Eye (tissue), 1 donor: ENCODE measurements at places on chromosomes 1 and 21.

- DNase-seq, result no peak
Observed at GRCh38 chr1:67886076-67886475, 52.8 kb upstream of the GNG12 start.

DNA sequence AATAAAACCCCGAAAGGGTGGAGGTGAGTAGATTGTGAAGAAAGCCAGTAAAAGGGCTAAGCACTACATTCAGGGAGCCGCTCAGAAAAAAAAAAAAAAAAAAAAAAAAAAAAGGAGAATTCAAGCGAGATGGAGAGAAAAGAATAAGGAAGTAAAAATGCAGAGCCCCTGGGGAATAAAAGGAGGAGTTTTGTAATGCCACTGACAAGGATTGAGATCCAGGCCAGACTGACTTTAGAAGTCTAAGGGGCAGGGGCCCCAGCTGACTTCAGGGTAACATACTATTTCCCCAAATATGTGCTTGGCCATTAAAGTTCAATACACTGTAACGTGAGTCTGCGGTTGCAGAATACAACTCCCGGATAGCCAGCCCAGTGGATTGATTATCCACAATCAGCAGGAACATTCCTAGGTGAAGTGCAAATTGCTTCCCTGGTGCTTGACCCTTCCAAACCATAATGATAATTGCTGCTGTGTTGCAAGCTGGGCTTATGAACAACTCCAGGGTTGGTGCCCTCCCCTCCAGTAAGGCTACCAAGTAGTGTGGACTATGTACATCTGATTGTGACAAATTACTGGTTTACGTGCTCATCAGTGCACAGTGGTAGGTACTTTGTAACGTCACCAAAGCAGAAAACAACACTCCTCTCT, 30.7 kb upstream of the RRP15 start:
- DNase-seq, result peak; percentile 17

GRCh38 chr1:76868154-76868882, 1.0 kb downstream of the ST6GALNAC5 start:
- peak; percentile 88 for DNase-seq

DNA sequence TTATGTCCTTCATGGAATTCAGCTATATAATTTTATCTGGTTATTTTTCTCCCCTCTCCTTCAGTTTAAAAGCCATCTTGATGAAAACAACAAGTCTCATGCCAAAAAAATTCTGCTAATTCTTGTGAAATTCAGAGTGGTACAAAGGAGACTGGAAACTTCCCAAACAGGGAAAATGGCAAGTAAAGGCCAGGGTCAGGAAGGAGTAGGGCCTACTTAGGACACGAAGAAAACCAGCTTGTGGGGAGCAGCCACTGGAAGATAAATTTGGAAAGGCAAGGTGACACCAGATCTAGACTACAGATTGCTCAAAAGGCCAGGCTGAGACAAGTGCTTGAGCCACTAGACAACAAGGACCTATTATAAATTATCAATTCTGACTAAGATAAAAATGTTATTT, 6.4 kb downstream of the TSTD1 start:
- DNase-seq, result no peak

DNA sequence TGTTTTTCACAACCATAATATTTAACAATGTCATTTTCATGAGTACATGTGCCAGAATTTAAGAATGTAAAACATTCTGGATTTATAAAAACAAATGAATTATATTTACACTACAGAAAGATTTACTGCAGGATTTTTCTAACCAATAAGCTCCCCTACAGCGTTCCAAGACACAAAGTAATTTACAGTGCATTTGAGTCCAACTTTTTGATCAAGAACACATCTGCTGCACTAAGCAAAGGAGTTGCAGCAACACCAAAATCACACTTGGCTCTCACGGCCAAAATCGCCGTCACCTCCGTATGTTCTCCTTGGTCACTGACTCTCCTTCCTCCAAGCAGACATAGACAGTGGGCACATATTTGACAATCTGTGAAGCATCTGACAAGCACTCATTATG, 7.7 kb downstream of the VPS26C start:
- no peak for DNase-seq

GRCh38 chr21:31875496-31876015, 2.7 kb downstream of the HUNK start:
- peak; percentile 66 for DNase-seq

DNA sequence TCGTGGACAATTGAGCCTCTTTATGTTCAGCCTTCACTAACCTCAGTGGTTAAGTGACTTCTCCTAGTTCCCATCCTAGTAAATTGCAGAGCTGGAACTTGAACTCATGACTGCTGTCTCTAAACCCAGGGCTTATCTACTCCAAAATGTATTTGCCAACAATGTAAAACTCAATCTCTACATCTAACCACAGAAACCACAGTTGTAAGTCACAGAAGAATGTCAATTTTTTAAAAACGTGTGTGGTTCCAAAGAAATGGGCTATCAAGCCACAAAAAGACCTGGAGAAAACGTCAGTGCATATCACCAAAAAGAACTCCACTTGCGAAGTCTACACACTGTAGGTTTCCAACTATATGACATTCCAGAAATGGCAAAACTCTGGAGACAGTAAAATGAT, 172.6 kb upstream of the HMCN1 start:
- no peak for DNase-seq

DNA sequence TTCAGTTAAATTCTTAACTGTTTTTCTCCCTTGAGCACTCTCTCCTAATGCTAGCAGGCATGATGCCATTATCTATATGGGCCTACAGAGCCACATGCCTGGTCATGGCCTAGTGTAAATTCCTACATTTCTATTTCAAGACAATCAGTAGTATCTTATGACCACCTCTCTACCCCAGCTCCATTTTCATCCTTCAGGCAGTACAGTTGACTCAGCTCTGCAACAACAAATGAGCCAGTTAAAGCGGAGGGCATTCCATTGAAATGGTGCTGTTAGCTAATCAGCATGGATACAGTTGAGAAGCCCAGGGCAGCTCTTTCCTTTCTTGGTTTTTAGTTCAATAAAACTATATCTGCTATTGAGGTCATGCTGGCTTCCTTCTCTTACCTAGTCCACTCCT, 150.0 kb downstream of the PPP1R12B start:
- DNase-seq, result no peak

- no peak for DNase-seq
Observed at GRCh38 chr21:46633566-46633965, 1.9 kb upstream of the PRMT2 start.

DNA sequence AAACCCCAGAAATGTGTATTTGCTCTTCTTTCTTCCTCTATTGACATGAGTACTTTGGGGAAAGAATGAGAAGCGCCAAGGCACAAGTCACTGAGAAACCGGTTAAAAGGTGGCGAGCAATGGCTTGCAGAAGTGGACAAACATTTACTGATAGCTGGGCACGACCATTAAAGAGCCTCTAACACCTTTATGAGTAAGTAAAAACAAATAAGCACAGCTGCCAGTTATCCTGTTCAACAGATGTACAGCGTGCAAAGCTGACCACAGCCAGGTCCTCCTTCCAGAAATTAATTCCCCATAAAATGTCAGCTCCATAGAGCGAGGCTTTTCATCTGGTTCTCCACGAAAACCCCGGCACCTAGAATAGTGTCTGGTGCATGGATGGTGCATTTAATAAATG, 72.7 kb downstream of the CAPZB start:
- no peak for DNase-seq

DNA sequence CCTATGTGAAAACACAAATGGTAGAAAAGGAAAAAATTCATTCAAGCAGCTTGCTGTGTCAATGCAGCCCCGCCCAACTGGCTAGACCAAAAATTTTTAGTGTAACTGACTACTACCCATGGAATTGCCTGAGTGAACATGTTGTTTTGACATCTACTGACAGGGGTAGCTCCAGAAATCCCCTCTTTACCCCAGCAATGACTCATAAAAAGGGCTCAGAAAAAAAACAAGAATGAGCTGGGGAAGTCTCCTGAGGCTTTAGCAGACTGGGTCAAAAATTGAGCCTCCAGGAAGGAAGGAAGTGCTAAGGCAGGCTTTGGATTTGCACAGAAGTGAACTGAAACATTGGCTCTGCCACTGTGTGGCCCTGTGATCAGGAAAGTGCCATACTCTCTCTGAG, 24.4 kb upstream of the FGGY start:
- DNase-seq, result no peak

DNA sequence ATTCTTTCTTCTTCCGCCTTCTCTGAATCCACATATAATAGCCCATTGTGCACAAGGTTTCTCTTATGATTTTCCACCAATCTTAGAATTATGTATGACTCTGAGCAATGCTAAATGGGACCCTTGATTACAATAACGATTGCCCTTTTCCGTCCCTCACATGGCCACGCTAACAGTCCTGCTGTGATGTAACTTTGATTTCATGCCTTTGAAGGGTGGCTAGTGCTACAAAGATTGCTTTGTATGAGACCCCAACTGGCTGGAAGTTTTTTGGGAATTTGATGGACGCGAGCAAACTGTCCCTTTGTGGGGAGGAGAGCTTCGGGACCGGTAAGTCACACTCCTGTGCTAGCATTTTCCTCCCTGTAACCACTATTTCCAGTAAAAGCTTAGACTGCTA, 45.3 kb downstream of the PGM1 start:
- no peak for DNase-seq

GRCh38 chr1:60947367-60947766, 135.0 kb upstream of the NFIA start:
- DNase-seq, result no peak

GRCh38 chr1:205584732-205585131, 47.1 kb downstream of the ELK4 start:
- DNase-seq, result no peak

GRCh38 chr21:41390043-41390639, 28.3 kb downstream of the MX2 start:
- DNase-seq, result no peak

DNA sequence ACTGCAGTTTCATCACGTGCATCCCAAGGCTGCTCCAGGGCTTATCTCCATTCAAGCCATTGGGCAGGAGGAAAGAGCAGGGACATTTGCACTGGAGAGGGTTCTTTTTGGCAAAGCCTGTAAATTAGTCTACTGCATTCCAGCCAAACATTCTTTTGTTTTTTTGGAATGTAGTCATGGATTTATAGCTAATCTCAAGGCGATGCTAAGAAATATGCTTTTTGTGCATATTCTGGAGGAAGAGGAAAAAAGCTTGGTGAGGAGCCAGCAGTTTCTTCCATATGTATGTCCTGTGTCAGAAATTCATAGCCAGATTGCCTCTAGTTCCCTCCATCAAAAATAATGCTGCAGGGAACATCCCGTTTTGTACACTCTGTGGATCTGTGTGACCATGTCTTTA, 221.4 kb downstream of the BACH1 start:
- DNase-seq, result no peak

GRCh38 chr1:233394860-233395717, 67.6 kb downstream of the MAP3K21 start:
- DNase-seq, result peak; percentile 84

- DNase-seq, result no peak
Observed at GRCh38 chr1:183106166-183106565, 79.9 kb upstream of the LAMC2 start.

- DNase-seq, result no peak
Observed at GRCh38 chr1:209398313-209398991, 185.1 kb upstream of the CAMK1G start.

DNA sequence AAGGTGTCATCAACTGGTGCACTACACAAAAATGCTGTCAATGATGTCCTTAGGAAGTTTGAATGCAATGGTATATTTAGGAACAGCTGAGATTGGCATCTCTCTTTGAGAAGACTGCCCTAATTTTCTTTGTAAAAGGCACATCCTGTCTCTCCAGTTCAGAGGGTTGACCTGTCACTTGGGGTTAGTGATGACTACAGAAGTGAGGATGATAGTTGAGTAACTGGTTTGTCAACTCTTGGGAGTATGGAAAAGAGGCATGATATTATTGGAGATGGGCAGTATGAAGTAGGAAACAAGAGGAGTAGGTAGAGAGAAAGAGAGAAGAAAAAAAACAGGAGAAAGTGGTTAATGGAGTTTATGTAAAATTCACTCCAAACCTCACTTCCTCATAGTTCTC, 40.4 kb upstream of the PIGC start:
- peak; percentile 15 for DNase-seq

GRCh38 chr1:17696417-17697301, 58.5 kb upstream of the ACTL8 start:
- peak; percentile 71 for DNase-seq

DNA sequence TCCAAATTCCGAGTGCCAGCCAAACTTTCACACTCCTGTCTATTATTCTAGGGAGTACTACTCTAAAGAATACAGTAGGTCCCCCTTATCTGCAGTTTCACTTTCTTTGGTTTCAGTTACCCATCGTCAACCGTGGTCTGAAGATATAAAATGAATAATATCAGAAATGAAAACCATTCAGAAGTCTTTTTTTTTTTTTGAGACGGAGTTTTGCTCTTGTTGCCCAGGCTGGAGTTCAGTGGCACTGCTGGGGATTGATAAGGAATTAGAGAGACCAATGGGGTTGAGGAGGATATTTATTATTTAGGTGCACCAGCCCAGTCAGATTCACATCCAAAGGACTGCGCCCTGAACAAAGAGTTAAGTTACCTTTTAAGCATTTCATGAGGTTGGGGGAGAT, 52.9 kb upstream of the SRSF10 start:
- DNase-seq, result no peak

DNA sequence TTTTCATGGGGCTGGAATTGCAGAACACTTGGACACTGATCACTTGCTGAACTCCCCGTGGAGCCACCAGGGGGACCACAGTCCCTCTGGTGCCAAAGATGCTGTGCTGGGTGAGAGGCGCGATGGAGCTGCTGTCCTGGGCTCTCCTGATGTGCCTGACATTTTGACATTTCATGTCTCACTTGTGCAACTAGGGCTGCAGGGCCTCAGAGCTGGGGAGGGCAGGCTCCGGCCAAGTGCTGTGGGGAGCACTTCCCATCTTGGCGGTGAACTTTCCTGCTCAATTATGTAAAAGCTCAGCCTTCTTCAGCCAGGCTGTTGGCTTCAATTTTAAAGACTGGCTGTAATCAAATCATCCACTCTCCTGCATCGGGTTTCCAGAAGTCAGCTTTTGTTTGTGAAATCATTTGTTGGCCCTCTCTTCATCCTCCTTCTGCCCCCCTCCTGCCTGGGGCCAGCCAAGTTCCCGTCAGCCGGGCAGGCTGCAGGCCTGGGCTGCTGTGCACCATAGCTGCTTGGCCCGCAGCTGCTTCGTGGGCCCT, 36.8 kb downstream of the KCNAB2 start:
- peak; percentile 53 for DNase-seq

DNA sequence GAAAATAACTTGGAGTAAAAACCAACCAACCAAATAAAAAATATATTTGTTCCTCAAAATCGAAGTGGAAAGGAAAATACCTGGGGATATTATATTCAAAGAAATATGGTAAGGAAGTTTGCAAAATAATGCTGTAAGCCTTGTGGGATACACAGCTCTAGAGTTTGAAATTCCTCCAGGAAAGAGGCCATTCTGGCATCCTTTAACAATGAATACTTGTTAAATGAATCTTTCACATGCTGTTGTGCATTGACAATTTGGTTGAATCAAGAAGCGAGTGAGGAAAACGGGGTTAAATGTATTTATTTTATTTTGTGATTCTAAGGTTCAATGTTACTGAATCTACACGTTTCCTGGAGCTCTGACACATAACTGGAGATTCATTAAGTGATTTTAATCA, 30.5 kb upstream of the NTNG1 start:
- peak; percentile 15 for DNase-seq

GRCh38 chr1:46342084-46342656, 1.6 kb downstream of the NSUN4 start:
- no peak for DNase-seq

- DNase-seq, result peak; percentile 45
Observed at GRCh38 chr1:215793180-215793579, 226.1 kb downstream of the KCTD3 start.
